ENCODE measurements at places on chromosomes 5 and 9.

DNA sequence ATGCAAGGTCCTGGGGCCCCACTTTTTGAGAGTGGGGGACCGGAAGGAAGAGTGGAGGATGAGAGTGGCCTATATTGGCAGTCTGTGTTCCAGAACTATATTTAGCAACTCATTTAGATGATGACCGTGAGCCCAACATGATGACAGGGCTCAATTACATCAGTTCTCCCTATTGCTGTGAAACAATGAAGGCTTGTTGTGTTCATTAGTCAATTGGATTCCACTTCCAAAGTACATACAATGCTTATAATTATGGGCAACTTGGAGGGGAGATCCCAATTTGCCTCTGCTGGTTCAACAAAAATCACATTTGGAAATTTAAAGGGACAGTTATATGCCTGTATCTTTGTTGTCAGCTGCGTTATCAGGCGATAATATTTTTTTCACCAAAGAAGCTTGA lies 91.1 kb downstream of the TARS1 start:
- no peak for DNase-seq

DNA sequence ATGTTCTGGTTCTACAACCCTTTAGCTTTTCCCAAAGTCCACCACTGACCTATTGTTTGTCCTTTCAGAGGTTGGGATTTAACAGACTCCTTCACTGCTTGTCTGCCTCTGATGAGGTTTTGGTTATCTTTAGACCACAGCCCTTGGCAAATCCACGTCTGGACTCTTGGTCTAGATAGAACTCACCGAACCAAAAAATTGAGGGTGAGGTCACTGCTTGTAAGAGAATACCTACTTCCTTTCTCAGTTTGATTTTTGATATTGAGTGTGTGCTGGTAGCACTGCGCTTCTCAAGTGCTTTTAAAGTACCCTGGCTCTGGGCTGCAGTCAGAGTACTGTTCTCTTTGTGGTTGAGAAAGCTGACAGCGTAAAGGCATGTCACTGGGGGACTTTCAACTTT lies 61.7 kb downstream of the JMY start:
- DNase-seq, result no peak

- no peak for DNase-seq
Observed at GRCh38 chr5:60822285-60822556, 21.8 kb downstream of the ELOVL7 start.

- no peak for DNase-seq
Observed at GRCh38 chr5:87686975-87687374, 274.2 kb upstream of the CCNH start.

DNA sequence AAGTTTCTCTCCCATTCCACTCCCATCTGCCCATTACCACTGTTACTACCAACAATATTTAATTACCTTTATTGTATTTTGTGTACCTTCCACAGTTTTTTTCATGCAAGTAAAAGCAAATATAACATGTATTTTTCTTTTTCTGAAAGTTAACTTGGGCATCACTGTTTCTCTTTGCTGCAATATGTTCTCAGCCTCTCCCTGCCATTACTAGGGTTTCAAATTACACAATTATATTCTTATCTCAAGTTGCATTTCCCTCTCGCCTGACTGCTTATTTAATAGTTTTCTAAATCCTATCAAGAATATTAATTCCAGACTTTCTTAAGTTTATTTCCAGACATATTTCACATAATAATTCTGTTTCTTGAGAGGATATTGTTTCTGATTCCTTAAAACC lies 46.9 kb upstream of the GAS1 start:
- no peak for DNase-seq

DNA sequence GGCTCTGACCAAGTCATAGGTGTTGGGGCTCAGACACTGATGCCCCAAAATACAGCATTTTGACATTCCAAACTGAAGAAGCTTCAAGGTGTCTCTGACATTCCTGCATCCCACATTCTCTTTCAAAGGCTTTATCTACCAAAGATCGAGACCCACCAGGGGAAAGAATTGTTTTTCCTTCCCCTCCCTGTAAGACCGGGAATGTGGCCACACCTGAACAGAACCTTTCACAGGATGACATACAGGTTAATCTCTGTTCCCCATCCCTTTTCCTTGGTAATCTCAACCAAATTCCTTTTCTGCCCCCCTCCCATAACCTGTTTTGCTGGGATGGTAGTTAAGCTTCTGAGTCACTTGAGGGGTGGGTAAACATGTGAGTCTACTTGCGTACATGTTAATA lies 72.3 kb downstream of the IQGAP2 start:
- no peak for DNase-seq

- DNase-seq, result no peak
Observed at GRCh38 chr5:4208537-4208936, 612.9 kb downstream of the IRX1 start.

DNA sequence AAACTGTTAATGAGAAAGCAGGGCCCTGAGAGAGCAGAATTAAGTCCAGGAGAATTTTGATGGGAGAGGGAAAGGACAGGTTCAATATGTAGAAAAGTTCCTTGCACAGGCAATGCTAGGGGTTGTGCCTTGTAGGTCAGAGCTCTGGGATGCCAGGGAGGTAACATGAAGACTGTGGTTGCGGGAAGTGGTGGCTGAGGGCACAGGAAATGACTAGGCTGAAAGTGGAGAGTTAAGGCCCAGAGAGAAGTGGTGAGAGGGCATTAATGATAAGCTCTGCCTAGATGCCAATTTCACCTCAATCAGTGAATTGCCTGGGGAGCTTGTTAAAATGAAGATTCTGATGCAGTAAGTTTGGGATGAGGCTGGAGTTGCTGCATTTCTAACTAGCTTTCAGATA lies 31.5 kb upstream of the PPP3R2 start:
- no peak for DNase-seq

DNA sequence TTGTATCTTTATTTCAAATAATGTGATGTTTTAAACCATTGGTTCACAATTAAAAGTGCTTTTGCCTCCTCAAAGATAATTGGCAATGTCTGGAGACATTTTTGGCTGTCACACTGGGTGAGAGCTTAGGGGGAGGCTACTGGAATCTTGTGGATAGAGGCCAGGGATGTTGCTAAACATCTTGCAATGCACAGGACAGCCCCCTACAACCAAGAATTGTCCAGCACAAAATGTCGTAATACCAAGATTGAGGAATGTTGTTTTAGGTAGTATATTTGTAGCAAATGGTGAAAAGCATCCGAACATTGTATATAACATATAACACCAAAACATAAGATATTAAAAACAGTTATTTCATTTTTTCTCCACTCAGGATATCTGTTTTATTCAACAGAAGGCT lies 99.8 kb downstream of the SLC44A1 start:
- DNase-seq, result no peak

Measured in stimulated activated CD4-positive, alpha-beta T cell treated with anti-CD3 and anti-CD28 coated beads, TNF-alpha, amount 100 ng/mL, for 24 hours (primary cell).